Left lung (tissue), 14 donors: ENCODE measurements at places on chromosomes 5 and 9.
A peak's percentile ranks its signal among the peaks of the same experiment; 100 is the strongest.

DNA sequence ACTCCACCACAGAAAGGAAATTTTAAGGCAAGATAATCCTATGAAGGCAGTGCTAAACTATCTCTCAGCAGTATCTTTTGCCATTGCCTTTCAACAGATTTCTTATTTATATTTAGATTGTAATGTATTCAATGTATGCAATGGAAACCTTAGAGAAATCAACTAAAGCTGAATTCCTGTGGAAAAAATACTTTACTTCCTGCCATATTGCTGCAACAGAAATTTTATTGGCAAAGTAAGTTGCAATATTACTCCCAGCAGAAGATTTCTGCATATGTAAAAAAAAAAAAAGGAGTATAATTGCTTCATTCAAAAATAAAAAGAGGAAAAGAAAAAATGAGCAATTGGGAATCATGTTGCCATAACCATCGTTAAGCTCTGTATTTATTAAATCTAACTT, 454.6 kb upstream of the CD180 start:
- no peak for DNase-seq

- DNase-seq: no peak
Observed at GRCh38 chr9:84229191-84229590, 111.4 kb downstream of the SLC28A3 start.

GRCh38 chr9:85310573-85310972, 431.2 kb downstream of the AGTPBP1 start:
- no peak for DNase-seq

DNA sequence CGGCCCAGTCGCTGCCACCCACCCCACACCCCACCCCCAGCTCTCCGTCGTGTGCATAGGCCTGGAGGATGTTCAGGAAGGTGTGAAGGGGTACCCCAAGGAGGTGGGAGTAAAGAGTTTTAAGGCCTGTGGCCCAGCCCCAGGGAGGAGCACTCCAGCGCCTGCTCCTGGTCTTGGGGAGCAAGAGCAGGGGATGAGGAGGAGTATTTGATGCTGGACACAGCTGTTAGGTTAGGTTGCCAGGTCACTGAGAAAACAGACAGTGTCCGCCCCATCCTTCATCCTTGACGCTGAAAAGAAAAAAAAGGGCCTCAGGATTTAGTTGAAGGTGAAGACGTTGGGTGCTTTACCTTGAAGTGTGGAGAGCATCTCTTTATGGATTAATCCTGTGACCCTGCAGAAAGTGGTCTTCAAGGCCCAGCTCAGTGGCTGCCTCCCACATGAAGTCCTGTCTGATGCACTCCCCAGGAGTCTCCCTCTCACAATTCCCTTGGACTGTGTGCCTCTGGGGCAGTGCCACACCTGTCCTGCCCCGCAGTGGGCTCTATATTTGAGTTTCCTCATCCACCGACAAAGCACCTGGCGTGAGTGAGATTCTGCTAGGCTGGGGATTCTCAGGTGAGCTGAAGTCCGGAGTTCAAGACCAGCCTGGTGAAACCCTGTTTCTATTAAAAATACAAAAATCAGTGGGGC, 101.8 kb downstream of the SPRY4 start:
- no peak for DNase-seq

DNA sequence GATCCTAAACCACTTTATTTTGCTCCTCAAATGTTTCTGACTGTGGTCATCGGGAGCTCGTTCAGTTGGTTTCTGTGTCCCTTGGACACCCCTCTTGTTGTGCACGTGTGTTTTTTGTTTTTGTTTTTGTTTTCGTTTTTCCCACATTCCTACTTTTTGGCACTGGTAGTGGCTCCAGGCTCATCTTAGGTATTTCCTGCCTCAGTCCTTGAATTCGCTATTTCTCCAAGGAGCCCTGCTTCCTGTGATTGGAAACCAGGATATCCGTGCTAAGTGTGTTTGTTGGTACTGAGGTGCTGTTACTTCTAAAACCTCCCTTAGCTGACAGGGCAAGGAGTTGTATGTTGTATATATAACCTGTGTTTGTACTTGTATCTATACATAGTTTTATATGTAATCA, 5.9 kb downstream of the HMCN2 start:
- no peak for DNase-seq

GRCh38 chr5:87872986-87873385, 395.7 kb downstream of the TMEM161B start:
- DNase-seq: no peak

GRCh38 chr5:68285851-68286611, 70.5 kb downstream of the PIK3R1 start:
- peak; percentile 68 for DNase-seq

GRCh38 chr9:98888801-98889421, 54.8 kb upstream of the COL15A1 start:
- DNase-seq: no peak

DNA sequence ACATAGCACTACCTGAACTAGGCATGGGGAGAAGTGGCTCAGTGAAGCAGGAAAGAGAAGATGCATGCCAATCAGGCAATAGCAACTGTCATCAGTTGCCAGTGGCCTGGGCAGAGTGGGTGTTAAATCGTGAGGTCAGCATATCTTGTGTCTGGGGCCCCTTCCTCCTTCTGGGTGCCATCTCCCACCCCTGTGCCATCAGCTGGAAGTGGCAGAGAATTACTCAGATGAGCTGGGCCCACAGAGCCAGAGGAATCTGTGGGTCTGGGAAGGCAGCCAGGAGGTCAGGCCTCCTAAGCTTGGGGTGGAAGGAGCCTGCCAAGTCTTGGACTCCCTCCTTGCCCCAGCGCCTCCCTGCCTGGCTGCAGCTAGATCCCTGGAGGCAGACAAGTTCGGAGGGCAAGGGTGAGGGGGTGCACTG, 66.5 kb downstream of the GALNT12 start:
- no peak for DNase-seq

DNA sequence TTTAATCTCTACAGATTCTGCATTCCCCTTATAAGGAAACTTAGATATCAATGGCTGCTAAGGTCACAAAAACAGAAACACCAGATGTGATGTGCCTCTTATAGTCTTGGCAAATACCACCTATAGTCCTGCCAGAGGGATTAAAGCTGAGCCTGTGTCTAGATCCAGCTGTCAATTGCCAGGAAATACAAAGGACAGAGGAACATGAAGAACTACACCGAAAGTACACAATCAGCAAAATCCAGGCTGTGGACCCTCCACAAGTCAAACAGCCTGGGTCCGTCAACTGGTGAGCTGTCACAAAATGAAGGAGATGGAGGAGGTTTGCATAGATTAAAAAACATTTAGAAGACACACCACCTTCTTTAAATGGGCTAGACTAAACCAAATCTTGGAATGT, 85.4 kb downstream of the KLF4 start:
- DNase-seq: peak; percentile 62

DNA sequence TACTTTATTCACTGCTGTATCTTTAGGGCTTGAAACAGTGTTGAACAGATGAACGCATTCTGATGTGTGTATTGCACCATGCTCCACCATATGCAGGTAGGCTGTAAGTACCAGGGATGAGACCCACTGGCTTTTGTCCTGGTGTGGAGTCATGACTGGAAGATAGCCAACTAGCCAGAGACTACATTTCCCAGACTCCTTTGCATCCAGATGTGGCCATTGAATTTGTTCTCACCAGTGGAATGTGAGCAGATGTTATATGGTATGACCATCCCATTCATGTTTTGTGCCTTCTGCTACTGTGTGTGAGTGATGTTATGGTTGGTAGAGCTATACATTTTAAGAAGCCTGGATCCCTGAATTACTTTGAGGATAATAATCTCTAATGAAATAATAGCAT, 7.4 kb upstream of the FBXL7 start:
- no peak for DNase-seq

DNA sequence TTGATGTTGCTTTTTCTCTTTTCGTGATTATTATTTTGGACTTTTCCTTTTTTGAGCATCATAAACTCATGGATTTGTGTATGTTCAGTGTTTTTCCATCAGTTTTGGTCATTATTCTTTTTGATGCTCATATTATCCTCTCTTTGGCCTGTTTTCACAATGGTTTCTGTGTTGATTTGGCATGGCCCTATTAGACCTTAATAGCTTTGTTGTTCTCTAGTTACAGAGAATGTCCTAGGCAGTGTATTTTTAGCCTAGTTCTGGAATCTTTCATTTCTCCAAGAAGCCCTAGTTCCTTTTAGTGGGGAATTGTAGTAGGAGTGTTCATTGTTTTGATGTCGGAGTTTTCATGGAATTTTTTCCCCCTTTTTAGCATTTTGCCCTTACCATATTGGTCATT, 41.3 kb upstream of the ROPN1L start:
- no peak for DNase-seq

GRCh38 chr5:167709625-167710024, 581.8 kb upstream of the WWC1 start:
- no peak for DNase-seq

- no peak for DNase-seq
Observed at GRCh38 chr5:113201715-113202114, 225.1 kb downstream of the DCP2 start.

DNA sequence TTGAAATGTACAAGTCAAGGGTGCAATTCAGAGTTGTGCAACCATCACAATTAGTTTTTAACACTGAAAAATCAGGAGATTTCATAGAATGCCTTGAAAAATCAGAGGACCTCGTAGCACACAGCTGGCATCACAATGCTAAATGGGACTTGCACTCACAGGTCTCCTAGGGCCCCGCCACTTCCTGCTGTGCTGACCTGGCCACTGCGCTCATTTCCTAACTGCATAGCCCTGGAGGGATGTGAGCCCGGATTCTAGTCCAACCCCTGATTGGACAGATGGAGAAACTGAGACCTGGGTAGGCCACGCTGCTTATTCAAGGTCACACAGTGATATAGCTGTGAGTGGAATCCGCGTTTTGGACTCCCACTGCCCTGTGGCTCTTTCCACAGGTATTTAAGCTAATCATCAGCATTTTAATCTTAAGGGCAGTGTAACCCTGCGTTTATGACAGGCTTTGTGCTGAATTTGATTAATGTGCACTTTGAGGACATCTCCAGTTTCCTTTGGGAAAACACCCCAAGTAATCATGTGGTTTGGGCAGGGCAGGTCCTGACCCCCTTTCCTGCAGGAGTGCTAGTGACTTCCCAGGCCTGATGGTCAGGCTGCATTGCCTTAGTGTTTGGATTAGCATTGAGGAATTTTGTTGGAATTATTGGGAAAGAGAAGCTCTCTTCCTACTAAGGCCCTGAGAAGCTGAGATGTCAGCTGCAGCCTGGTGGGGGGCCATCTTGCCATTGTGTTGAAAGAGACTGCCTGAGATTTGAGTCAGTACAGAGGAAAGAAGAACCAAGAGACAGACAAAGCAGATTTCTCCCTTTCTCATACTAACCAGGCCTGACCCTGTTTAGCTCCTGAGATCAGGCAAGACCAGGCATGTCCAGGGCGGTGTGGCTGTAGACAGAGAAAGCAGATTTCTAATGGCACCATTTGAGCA, 36.2 kb downstream of the STC2 start:
- no peak for DNase-seq

- no peak for DNase-seq
Observed at GRCh38 chr9:69157751-69158466, 16.2 kb upstream of the TJP2 start.

DNA sequence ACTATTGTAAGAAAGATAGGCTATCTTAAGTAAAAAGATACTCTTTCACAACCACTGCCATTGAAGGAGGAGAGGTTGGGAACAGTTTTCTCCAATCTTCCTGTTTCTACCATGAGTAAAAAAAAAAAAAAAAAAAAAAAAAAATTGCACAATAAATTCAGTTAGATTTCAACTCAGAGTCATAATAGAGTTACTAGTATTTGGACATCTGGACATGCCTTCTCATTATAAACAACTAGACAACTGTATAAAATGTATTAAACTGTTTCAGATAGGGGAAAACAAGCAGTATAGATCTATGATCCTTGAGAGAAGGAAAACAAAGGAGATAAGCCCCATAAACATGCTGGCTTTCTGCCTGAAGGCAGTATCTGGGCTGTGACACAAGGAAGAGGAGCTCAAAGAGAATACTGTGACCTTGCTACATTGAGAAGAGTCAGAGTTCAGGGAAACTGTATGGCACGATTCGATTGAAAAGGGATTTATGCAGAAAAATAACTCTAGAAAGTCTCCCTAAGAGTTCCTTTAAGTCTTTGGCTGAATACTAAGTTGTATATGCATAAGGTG, 249.2 kb upstream of the POU5F2 start:
- DNase-seq: no peak

DNA sequence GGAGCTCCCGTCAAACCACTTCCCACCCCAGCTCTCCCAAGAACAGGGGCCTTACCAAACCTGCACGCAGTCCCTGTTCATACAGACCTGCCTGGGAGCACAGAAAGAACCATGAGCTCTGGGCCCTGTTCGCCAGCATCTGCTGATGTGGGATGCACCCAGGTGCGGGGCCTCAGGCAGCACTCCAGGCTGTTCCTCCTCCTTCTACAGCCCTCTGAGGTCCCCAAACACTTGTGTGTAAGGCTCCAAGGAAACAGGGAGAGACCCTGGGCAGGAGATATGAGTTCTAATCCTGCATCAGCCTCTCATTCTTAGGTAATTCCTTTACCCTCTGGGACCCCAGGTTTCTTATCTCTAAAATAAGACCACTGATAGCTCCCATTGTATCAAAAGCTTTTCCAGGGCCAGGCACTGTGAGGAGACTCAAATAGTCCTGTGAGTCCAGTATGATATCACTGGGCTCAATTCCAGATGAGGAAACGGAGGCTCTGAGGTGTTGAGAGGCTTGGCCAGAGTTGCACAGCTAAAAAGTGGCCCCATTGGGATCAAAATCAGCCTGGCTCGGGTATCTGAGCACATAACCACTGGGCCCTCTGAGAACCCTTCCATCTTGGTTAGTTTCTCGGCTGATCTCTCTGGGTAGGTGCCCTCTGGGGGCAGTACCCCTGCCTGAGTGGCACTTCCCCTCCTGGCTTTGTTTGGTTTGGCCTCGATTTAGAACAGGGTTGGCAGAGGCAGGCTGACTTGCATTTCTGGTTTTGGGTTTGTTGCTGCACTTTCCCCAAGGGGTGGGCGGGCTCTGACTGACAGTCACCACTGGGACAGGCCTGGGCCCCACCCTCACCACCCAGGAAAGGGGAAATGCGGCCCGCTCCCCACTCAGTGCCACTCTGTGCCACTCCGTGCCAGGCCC, 116.8 kb downstream of the RGS3 start:
- no peak for DNase-seq
